CD4-positive, alpha-beta T cell (primary cell): ENCODE measurements at places on chromosomes 12 and 14. TPM values are rescaled to one million over a fixed set of nuclear protein-coding genes. Genes with fewer than 3 reads are reported as not detected.

DNA sequence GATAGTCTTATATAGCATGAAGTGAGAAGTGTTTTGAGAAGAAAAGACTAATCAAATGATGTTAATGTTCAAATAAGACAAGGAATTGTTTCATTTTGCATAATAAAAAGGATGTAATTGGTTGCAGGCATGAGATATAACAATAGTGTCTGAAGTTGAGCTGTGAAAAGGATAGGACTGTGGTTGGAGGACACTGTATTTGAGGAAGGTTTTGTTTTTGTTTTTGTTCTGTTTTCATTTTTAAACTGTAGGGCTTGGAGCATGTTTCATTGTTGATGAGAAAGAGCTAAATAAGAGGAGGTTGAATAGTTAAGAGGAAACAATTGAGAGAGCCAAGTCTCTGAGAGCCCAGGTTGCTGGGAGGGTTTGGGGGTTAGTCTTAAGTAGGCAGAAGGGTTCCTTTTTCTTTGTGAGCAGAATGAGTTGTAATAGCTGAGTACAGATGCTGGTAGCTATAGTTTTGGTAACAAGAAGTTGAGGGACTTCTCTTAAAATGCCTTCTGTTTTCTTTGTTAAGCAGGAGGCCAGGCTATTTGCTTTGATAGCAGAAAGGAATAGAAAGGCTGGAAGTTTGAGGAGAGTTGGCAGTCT lies 58.4 kb downstream of the CCDC91 start:
- DNase-seq, result no peak
- no peak overlapping the region for H3K4me3 ChIP-seq
- no peaks in the 10 kb centered on the region for H3K27me3 ChIP-seq

DNA sequence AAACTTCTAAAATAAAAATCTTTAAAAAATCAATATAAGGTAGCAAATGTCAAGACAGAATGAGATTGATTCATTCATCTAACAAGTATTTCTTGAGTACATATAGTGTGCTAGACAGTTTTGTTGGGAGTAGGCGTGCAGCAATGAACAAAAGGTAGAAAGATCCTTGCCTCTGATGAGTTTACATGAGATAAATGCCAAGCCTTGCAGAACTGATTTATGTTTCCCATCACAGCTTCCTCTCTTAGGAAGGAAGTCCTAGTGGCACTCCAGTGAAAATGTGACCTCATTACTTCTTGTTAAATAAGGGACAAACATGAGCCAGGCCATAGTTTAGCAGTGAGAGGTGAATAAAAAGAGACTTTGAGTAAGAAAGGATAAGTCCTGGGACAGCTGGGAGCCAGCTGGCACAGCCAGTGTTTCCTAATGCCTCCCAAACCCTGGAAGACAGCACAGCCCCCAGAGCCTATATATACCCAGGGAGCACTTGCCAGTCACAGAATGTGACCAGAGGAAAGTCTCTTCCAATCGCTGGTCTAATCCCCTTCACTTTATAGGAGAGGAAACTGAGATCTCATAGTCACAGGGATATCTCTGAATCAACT lies 4.7 kb upstream of the COCH start:
- no peak overlapping the region for H3K4me3 ChIP-seq
- peaks cover 13% of the 10 kb centered on the region for H3K27me3 ChIP-seq
- H3K27ac ChIP-seq, result no peak overlapping the region
- H3K4me1 ChIP-seq, result peaks cover 7% of the 10 kb centered on the region
- DNase-seq, result no peak

DNA sequence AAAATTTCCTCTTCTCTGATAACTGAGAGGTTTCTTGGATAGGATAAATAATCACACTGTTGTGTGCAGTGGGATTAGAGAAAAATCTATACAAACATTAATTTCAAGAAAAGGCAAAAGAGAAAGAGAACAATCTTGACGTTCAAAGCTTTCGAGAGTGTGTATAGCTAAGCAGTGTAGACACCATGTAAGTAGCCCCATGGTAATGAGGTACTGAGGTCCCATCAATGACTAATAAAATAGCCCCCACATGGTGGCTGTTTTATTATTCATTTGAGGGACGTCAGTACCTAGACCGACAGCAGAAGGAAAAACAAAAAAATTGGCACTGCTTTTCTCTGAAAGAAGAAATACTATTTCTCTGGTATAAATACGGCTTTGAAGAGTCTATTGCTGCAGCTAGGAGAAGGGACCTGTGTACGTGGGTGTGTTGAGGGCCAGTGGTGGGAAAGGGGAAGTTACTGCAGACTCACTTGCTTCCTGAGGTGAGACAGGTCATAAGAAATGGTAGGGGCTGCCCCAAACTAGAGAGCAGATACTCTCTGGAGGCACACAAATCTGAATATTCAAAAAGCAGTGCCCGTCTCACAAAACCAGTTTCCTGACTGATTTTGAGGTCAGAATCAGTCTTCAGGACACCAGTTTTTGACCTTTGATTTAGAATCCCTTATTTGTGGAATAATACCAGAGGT lies 339.8 kb downstream of the EMP1 start:
- H3K27ac ChIP-seq, result no peak overlapping the region
- DNase-seq, result no peak
- H3K27me3 ChIP-seq, result no peaks in the 10 kb centered on the region

DNA sequence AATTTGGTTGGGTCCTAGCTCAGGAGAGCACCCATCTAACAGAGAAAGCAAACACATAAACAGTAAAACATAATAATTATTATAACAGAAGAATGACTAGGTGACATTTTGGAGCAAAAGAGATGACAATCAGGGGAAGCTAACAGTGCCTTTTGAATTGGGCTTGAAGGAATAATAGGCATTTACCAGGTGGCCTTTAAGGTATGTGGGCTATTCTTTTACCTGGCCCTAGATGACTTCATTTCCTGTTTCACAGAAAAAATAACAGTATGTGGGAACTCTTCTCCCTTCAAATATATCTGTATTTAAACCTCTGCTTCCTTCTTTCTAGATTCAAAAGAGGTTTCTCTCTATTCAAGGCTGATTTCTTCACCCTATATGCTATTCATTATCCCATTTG lies 3.8 kb downstream of the IRAK4 start:
- H3K36me3 ChIP-seq, result peaks cover 12% of the 10 kb centered on the region
- H3K27me3 ChIP-seq, result no peaks in the 10 kb centered on the region
- H3K27ac ChIP-seq, result no peak overlapping the region
- DNase-seq, result no peak

- peak overlapping the region; percentile 88 for H3K27ac ChIP-seq
- DNase-seq, result peak; percentile 2
- no peaks in the 10 kb centered on the region for H3K36me3 ChIP-seq
- H3K27me3 ChIP-seq, result no peaks in the 10 kb centered on the region
- peaks cover 28% of the 10 kb centered on the region for H3K4me1 ChIP-seq
- H3K4me3 ChIP-seq, result peak overlapping the region; percentile 92
These were observed 736 bp upstream of the PHLDA1 start for GRCh38 chr12:76032043-76032981.

- no peak overlapping the region for H3K27ac ChIP-seq
- no peak for DNase-seq
- no peaks in the 10 kb centered on the region for H3K36me3 ChIP-seq
- H3K4me1 ChIP-seq, result no peaks in the 10 kb centered on the region
- no peaks in the 10 kb centered on the region for H3K27me3 ChIP-seq
- H3K4me3 ChIP-seq, result no peak overlapping the region
These were observed 120.9 kb downstream of the DAAM1 start for GRCh38 chr14:59309291-59309900.

- no peak overlapping the region for H3K27ac ChIP-seq
- no peaks in the 10 kb centered on the region for H3K27me3 ChIP-seq
- no peaks in the 10 kb centered on the region for H3K4me1 ChIP-seq
- no peak for DNase-seq
- no peak overlapping the region for H3K4me3 ChIP-seq
These were observed 452.3 kb downstream of the DIO2 start for GRCh38 chr14:79758985-79759384.

GNB3 gene
- 0.85 TPM for total RNA-seq

C12orf75 gene
- 17.0 TPM for total RNA-seq
